LoVo (cell line): ENCODE measurements at places on chromosomes 1 and 21.

GRCh38 chr1:115402753-115403184, 64.7 kb upstream of the NGF start:
- DNase-seq, result no peak

DNA sequence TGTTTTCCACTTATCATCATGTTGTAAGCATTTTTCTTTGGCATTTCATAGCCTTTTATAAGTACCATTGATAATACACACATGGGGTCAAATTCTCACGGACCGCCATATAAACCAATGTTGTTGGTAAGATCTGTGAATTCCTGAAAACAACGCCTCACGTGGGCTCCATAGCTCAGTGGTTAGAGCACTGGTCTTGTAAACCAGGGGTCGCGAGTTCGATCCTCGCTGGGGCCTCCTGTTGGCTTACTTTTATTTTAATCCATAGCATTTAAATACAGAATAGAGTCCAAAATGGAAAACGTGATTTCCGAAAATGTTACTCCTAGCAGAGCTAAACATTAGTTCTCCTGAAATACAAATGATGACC, 83.1 kb downstream of the HHIPL2 start:
- no peak for DNase-seq

- no peak for DNase-seq
These were observed 691.2 kb downstream of the USP25 start for GRCh38 chr21:16421007-16421406.

GRCh38 chr21:16969636-16970035, 543.2 kb upstream of the CXADR start:
- no peak for DNase-seq

DNA sequence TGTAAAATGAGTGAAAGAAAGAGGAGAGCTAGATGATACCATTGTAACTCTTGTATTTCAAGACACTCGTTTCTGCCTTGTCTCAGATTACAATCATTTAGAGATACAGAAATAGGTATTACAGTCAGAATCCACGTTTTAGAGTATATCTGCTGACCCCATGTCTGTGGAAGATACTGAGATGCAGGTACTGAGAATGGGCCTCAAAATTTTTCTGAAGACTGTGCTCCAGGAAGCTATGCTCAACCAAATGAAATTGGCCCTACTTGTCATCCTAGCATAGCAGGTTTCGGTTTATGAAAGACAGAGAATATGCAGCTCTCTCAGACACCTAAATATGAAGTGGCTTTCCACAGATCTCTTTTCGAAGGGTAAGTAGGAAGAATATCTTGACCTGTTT, 6.0 kb upstream of the WARS2 start:
- no peak for DNase-seq

DNA sequence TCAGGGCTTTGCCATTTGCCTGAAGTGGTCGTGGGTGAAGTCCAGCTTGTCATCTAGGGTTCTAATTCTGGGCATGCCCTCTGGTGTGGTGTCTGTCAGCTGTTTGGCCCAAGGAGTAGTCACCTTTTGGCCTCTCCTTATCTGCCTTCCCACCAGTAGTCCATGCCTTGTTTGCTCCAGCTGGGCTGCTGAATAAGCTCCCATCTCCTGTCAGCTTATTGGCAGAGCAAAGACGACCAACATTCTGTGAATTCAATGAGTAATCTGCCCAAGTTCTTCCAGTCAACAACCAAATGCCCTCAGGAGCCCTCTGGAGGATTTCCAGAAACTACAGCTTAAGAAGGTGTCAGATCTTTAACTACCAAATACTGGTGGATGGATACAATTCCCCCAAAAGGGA, 7.0 kb downstream of the BCAN start:
- no peak for DNase-seq

GRCh38 chr1:112507921-112508277, 866 bp upstream of the WNT2B start:
- DNase-seq, result no peak

- no peak for DNase-seq
These were observed 96.7 kb downstream of the NGF start for GRCh38 chr1:115241309-115241708.

GRCh38 chr1:18118491-18118890, 10.9 kb downstream of the IGSF21 start:
- no peak for DNase-seq

GRCh38 chr1:21818656-21819055, 6.6 kb downstream of the LDLRAD2 start:
- peak; percentile 44 for DNase-seq

DNA sequence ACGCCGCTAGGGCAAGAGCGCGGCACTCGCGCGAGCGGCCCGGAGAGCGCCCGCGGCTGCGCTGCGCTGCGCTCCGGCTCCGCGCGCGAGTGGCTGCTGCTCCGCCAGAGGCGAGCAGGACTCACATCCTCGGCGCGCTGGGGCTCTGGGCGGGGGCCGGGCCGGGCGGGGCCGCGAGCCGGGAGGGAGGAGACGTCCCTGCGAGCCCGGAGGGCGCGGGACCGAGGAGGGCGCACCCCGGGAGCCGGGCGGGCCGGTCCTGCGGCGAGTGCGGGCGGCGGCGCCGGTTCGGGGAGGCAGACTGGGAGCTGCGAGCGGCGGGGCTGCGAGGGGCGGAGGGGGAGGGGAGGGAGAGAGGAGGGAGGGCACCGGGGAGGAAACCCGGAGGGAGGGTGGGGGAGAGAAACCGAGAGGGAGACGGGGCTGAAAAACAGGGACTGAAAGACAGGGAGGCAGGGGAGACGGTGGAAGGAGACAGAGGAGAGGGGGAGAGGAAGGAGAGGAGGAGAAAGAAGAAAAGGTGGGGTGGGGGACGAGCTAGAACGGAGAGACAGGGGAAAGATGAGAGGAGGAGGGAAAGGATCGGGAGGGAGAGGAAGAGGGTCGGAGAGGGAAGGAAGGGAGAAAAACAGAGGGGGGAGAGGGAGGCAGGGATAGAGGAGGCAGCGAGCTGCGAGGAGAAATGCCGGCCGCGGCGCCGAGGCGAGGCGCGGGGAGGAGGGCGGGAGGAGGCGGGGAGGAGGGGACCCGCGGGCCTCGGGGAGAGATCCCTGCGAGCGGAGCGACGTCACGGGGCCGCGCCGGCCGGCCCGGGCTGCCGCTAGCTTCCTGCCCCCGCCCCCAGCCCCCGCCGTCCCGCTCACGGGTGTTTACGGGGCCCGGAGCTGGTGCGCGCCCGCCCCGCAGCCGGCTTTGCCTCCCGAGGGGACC, at the start of gene CAMK2N1:
Gene CAMK2N1 (minus strand): TSS at position 684 of the 930 bp plus-strand sequence. CDS start 831 bp downstream, outside the sequence.
- peak; percentile 69 for DNase-seq

- peak; percentile 56 for DNase-seq
These were observed 199.5 kb downstream of the LRRIQ3 start for GRCh38 chr1:73998348-73998959.

DNA sequence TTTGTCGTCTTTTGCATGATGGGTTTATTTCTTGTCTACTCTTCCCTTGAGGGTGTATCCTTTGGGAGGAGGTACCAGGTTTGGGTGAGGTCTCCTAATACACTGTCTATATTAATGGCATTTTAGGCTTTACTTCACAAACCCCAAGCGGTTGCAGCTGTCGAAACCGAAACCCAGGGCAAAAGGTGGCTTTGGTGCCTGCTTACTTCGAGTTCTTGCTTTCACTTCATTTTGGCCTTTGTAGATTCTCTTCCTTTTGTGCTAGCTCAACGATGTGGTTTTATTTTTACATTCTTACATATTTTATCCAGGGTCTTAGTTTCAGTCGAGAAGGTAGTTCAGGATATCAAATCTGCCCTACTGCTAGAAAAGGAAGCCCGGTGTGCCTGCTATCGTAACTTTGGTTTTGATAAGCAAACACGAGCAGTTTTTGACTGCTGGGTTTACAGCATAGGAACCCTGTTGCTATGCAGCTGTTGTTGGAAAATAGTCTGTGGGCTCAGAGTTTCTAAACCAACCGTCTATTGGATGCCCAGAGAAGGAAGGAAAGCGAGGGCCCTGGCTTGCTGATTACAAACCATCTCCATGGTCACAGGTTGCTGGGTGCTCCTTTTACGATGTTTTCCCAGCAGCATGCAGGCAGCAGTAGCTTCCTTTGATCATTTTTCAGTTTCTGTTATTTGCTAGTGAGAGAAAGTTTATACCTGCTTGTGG, 9.8 kb upstream of the TSPAN2 start:
- peak; percentile 67 for DNase-seq

- peak; percentile 61 for DNase-seq
These were observed 20.0 kb downstream of the METTL13 start for GRCh38 chr1:171801487-171801891.

DNA sequence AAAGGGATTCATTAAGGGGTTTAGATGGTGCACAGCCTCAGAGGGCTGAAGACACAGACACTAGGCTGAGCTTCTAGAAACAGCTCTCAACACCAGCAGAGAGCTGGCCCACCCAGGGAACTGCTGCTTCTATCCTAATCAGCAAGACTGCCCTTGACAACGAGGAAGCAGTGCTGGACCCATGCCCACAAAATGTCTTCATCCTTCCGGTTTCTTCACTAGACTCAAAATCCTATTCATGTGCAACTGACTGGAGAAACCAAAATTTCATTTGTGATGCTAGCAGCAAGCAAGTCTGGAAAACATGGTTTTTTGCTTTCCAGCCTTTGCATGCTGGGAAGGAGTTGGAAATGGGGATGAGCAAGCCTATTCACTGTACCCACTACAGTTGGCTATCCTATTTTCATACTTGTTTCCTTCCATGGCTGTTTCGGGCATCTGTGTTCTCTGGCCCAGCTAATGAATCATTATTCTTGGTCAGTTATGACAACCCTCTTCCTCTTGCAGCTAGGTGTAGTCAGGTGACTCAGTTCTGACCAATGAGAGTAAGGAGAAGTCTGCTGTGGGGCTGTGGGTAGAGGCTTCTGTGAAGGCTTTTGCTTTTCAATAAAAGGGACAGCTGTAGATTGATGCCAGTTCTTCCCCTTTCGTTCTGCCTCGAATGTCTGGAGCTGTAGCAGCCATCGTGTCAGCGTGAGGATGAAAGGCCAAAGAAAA, 14.6 kb upstream of the TMEM61 start:
- DNase-seq, result no peak

DNA sequence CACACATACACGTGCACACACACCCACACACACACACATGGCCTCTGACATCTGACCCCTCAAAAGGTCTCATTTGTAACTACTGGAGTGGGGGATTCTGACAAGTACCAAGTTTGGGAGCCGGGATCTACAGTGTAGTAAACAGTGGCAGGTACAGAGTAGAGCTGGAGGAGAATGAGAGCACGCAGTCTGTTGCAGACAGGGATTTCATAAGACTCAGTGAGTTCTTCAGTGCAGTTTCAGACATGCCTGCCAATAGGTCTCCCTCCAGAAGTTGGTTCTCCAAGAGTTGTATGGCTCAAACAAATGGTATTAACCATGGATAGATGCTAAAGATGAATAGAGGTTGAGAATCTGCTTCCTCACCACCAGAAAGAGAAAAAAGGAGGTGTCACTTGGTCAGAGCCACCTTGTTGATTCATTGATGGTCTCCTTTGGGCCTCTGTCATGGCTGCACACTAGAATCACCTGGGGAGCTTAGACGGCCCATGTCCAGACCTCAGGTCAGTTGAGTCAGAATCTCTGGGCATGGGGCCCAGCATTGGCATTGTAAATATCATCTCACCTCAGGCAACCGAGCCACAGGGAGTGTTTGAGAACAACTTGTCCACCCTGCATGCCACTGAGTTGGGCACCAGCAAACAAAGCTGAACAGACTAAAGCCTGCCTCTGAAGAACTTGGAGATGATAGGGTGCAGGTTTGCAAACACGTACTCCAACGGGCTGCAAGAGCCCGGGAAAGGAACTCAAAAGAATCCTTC, 122.1 kb downstream of the EDEM3 start:
- DNase-seq, result peak; percentile 29

GRCh38 chr1:23593556-23594148, 34.4 kb upstream of the ID3 start:
- DNase-seq, result peak; percentile 50

- no peak for DNase-seq
These were observed 63.1 kb upstream of the CD34 start for GRCh38 chr1:207973898-207974568.

DNA sequence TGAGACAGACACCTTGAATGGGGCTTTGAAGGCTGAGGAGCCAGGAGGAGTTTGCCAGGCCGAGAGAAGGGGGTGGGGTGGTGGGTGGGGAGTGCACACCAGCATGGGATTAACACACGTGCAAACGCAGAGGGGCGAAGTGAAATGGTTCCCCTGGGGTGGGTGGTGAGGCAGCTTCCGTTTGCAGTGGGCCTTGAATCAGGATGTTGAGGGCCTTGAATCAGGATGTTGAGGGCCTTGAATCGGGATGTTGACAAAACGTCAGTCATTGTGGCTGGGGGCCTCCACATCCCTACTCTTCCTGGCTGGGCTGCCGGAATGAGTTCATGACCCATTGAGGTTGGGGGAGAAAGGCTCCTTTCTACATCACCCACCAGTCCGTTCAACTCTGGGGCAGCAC, 16.6 kb downstream of the LDLRAP1 start:
- no peak for DNase-seq

DNA sequence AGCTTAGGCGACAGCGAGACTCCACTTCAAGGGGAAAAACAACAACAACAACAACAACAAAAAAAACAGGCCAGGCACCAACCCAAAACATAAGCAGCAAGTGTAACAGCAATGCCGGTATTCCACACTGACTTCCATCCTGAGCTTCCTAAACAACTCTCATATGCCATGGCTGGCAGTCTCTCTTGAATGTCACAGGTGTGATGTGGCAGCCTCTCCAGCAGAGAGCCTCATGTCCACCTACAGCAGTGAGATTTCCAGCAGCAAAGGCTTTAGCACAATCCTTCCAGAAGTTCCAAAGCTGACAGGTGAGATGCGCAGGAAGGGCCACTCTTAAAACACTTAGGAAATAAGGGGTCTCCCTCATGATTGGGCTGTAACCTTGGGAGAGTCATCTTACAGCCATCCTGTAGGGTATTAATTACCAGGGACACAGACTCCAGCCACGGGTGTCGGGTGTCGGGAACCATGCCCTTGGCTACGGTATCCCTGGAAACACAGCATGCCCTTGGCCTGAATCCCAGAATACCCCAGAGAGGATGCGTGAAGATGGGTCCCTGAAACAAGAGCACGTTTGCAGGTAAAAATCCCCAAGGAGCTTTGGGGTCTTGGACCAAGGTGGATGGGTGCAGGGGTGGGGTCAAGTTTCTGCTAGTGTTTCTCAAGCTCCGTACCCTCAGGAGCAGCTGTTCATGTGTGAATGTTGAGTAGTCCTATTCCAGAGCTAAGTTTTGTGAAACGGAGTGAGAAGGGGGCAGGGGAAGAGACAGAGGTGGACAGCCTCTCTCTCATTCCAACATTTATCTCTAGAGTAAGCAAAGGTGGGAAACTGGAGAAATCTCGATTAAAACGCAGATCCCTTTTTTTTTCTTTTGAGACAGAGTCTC, 31.4 kb downstream of the CLSTN1 start:
- DNase-seq, result no peak

- DNase-seq, result no peak
These were observed 83.0 kb downstream of the NTPCR start for GRCh38 chr1:233033361-233033760.
